Stimulated activated CD4-positive, alpha-beta T cell treated with anti-CD3 and anti-CD28 coated beads, Interleukin-12 subunit alpha, Interleukin-12 subunit beta, amount 100 ng/mL, for 24 hours (primary cell): ENCODE measurements at places on chromosomes 2 and 18.

GRCh38 chr18:1014509-1014908 lies 109.8 kb downstream of the ADCYAP1 start:
- no peak for DNase-seq

DNA sequence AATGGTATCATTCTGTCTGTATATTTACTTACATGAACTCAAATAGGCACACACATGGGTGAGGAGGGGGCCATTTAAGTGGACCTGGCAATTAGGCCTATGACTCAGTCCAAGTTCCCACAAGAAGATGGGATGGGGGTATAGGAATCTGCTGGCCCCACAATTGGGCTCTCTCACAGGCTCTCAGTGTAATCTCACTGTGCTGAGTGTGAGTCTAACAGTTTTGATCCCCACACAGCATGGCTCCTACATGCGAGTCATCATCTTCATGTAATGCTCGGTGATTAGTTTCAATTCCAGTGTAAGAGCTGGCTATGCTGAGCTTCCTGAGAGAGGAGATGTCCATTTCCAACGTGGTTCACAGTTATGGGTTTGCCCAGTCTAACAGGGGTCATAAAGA lies 114.0 kb downstream of the GATA6 start:
- DNase-seq: no peak

DNA sequence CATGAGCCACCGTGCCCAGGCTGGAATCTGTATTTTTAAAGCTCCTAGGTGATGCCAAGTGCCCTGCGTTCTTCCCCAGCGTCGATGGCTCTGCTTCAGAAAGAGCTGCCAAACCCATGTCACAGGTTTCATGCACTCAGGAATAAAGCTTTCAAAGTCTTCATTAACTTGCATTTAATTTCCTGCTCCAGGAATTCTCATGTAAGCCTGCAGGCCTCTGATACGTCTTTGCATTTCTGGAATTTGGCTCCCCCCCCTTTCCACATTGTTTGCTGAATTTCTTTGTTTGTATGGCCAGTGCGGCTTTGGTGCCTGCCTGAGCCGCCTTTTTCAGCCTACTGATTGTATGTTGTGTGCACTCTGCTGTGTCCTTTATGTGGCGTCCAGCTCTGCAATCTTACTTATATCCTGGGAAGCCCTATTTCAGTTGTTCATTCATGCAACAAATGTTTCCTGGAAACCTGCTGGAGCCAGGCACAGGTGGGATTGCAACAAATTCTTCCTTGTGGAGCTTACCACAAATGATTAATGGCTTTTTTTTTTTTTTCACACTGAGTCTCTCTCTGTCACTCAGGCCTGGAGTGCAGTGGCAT lies 17.9 kb upstream of the OTOF start:
- no peak for DNase-seq

GRCh38 chr2:17733599-17733998 lies 20.0 kb downstream of the SMC6 start:
- DNase-seq: no peak

- no peak for DNase-seq
These were observed 57.0 kb downstream of the BCL11A start for GRCh38 chr2:60496475-60496874.

GRCh38 chr2:14745288-14746076 lies 113.0 kb downstream of the LRATD1 start:
- DNase-seq: no peak
